ENCODE measurements at places on chromosomes 3 and 15.

GRCh38 chr15:90701880-90702630, 15.1 kb upstream of the BLM start:
- no peak for DNase-seq

DNA sequence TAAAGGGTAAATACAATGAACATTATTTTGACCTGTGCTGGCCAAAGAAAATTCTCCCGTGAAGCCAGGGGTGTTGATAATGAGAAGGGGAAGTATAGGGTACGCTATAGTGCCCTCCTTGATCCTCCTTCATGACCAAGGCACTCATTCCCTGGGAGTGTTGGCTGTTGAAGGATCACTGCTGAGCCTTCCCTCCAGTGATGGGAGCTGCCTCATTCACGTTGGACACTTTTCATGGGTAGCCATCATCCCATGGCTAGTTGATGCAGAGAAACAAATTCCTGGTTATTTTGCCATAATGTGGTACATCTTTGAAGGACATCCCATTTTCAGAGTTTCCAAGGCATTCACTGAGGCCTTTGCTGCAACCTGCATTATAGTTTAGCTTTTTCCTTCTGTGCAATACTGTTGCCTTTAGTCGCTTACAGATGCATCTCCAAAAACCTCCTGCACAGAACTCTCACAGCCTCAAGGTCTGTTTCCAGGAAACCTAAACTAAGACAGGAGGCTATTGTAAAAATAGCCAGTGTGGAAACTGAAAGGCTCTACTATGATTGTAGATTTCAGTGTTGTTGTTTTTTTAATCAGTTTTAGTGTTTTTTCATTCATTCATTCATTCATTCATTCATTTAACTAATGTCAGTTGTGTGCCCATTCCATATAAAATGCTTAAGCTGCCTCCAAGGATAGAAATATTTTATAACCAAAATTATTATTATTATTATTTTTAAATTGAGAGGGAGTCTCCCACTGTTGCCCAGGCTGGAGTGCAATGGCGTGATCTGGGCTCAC, 40.8 kb downstream of the TGFBR2 start:
- DNase-seq: no peak

- DNase-seq: no peak
These were observed 189.4 kb upstream of the CHRM5 start for GRCh38 chr15:33778852-33779251.

GRCh38 chr3:124764746-124765145, 34.5 kb downstream of the UMPS start:
- no peak for DNase-seq

DNA sequence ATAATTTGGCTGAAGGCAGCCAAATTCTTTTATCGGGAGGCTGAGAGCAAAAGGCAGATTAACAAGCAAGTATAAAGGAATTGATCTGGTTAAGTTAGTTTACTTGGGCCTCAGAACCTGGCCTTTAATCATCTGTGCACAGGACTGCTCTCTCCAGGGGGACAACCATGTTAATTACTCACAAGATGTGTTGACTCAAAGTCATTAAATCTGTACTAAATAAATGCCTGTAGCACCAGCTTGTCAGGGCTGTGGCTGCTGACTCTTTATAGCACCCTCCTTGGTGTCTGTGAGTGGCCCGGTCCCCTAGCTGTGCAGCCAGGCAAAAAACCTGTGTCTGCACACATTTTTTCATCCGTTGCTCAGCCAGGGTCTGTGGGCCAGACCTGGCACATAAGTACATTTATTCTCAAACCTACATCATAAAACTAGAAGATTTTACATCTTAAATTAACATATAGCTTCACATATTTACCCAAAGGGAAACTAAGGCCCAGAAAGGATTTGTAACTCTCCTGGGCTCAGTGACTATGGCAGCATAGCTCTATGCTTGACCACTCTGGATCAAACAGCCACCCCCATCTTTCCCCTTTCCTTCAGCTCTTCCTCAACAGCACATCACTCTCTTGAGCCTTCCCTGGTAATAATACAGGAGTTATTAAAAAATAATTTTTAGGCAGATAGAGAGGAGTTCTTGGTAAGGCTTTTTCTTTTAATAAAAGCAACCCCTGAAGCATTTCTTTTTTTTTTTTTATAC, 51.4 kb downstream of the NCEH1 start:
- DNase-seq: no peak

GRCh38 chr15:81264072-81264857, 59.7 kb downstream of the STARD5 start:
- DNase-seq: no peak

- no peak for DNase-seq
These were observed 98.7 kb downstream of the KCNMB2 start for GRCh38 chr3:178634975-178635374.

DNA sequence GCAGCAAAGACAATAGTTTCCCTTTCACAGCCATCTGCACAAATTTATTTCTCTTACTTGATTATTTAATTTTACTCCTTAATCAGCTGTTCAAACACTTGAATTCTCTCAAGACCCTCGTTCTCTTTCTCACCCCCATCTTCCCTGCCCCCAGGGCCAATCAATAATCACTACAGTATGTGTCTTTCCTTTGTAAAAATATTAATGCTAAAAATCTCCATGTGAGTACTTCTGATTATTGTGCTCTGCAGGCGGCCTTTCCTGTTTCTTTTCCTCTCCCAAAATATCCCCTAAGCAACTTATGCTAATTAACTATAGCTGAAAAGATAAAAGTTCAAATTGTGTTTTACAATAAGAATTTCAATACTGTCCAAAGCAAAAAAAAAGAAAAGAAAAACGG, 617.0 kb upstream of the CBLB start:
- no peak for DNase-seq

DNA sequence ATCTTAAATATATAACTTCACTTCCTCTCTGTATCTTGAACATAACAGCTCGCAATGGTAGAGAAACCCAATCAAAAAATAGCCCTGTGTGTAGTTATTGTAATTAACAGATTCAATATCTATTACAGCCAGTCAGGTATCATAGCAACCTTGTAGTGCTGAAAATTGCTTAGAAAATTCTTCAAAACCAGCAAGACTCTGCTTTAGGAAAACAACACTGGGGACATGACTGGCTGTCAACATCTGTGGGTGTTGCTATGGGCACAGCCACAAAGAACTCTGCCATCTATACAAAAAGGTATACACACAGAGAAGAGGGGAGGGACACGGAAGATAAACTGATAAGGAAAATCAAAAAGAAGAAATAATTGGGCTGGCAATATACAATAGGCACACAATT, 101.2 kb downstream of the WDR72 start:
- no peak for DNase-seq

DNA sequence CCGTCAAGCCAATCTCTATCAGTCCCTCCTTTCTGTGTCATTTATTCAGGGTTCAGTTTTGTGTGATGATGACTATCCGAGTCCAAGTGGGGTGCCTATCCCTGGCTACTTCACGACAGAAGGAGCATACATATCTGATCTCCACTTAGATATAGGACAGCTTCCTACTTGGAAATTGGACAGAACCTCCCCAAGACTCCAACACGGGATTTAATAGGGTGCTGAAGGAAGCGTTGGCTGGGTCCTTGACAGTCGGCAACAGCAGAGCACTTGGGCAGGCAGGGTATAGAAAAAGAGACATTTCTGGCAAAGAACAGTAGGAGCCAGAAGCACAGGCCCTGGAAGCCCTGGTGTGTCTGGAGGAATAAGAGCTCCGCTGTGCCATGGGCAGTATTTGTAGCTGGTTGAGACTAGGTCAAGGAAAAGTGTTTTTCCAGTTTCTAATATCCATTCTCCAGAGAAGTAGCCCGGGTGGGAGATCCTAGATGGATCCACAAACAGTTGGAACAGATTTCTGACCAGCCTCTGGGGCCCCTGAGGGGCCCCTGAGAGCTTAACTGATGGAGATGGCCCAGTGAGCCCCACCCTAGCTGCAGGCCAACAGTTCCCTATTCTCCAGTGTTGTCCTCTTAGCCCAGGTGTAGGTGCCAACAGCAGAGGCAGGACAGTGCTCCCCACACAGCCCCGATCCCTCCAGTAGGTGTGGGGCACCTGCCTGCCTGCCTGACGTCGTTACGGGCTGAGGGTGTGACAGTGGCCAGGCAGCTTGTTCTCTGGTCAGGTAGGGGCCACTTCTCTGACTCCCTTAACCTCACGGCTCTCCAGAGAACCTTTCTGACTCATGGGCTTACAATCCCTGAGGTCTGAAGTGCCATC, 130.8 kb downstream of the CHCHD6 start:
- no peak for DNase-seq

- no peak for DNase-seq
These were observed 160.1 kb downstream of the PDE8A start for GRCh38 chr15:85141726-85142125.

DNA sequence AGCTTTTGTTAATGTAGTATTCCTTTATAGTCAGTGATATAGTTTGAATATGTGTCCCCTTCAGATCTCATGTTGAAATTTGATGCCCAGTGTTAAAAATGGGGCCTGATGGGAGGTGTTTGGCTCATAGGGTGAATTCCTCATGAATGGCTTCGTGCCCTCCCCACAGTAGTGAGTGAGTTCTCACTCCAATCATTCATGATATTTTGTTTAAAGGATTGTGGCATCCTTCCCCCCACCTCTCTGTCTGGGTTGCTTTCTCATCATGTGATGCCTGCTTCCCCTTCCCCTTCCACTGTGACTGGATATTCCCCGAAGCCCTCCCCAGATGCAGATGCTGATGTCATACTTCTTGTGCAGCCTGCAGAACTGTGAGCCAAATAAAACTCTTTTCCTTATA, 649.8 kb upstream of the NR2F2 start:
- DNase-seq: no peak

DNA sequence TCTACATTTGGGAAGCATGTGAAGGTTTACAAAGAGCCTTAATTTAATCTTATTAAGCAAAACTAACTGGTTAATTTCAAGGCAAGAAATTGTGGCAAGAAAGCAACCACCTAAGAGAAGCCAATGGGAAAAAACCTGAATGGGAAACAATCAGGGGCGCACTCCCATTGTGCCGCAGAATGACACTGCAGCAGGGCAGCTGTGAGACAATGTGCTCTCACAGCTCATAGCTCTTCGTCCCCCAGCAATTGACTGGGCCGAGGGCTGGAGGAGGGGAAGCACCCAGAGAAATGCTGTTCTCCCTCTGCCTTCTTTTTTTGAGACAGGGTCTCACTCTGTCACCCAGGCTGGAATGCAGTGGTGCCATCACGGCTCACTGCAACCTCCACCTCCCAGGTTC, 93.3 kb upstream of the RAD18 start:
- DNase-seq: no peak

DNA sequence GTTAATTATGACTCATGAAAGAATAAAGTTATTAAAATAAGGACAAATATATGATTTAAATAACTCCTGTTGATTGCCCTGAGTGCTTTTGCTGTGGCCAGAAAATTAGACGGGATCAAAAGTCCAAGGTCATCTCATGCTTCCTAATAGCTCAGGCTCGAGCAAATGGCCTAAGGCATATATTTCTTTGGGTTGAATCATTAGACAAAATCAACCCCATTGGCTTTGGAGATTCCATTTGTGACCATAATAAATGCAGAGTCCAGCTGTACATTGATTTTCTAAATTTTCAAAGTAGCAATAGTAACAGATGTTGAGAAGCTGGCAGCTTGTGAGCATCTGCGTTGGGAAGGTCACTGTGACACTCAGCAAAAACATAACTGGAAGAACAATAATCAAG, 464.5 kb upstream of the TGFBR2 start:
- no peak for DNase-seq

- no peak for DNase-seq
These were observed 1.9 kb downstream of the GATM start for GRCh38 chr15:45376300-45376928.

DNA sequence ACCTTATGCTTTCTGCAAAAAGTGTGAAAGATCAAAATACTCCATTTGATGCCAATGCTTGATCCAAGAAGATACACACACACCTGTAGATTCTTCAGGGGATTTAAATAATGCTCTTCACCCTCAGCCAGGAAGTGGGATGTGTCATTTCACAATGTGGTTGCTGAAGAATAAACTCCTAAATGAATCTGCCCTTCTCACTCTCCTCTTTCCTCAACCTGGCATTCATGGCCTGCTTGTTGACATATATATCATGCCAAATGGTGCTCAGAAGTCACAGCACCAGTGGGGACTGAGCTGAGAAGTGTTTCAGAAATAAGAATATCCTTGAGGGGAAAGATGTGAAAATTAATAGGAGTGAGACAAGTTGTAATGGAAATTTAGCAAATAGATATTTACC, 146.6 kb upstream of the ARHGEF26 start:
- DNase-seq: no peak

- no peak for DNase-seq
These were observed 792.1 kb upstream of the LMCD1 start for GRCh38 chr3:7709376-7710082.

- DNase-seq: no peak
These were observed 75.8 kb downstream of the CNTN3 start for GRCh38 chr3:74538669-74539068.

DNA sequence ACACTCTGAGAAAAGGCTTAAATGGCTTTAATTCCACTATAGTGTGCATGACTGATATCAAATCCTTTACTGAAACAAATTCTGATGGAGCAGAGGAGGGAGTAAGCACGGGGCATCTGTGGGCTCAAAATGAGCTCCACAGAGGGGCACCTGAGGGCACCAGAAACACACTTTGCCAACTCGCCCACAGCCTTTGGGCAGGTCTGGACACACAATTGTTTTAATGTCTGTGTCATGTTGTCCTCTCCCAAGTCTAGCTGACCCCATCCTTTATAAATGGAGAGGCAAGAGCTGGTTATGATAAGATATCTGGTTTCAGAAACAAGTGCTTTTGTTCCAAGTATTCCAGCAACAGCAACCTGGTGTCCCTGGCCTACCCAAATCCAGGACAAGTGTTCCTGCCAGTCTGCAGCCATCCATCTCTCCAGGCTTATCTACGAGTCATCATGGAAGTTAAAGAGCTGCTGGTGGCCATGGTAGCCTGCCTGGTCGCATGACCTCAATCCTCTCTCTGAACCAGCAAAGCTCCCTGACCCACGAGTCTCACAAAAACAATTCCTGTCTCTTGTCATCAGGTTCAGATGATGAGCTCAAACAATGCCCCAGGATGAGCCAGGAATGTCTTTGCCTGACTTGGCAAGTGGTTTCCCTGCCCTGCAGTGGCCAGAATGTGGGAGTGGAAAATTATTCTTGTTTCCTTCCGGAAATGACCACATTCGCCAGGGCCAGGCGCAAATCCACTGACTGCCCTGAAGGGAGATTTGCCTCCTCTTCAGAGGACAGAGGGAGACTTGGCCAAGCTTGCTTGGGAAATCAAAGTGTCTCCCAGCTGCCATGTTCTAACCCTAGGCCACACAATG, 64.4 kb upstream of the TPM1 start:
- no peak for DNase-seq

GRCh38 chr15:85016275-85016674, 34.6 kb downstream of the PDE8A start:
- DNase-seq: no peak

- DNase-seq: no peak
These were observed 43.5 kb downstream of the NCK1 start for GRCh38 chr3:136905549-136905948.
